Substantia nigra (tissue), 51 donors: ENCODE measurements at places on chromosomes 3 and 15.

DNA sequence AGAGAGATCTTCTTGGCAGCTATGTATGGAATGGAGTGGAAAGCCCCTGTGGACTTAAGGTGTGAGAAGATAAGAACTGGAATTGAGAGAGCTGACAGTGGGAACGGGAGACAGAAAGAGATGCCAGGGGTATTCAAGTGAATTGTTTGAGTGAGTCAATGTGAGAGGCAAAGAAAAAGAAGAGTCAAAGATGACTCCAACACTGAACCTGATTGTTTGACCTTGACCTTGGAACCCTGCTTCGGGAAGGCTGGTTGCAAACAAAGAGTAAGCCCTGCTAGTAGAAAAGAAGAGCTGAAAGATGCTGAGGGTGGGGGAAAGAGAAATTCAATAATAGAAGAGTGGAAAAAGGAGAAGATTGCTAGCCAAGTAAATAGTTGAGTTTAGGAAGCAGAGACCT lies 238.6 kb downstream of the BBX start:
- DNase-seq = no peak

DNA sequence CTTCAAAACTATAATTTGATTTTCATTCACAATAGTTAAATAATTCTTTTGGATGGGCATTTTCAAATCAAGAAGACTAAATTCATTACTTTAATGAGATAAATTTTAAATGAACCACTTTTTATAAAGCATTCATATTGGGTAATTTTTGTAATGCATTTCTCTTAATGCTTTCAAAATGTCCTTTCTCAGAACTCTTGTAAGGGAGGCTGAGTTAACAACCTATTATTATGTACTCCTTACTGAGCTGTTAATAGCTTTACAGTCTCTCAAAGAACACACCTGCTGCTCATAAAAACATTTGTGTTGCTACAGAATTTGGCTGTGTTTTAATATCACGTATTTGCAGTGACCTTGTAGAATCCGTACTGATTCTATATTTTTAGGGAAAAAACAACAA lies 334.0 kb upstream of the ARL6 start:
- no peak for DNase-seq

DNA sequence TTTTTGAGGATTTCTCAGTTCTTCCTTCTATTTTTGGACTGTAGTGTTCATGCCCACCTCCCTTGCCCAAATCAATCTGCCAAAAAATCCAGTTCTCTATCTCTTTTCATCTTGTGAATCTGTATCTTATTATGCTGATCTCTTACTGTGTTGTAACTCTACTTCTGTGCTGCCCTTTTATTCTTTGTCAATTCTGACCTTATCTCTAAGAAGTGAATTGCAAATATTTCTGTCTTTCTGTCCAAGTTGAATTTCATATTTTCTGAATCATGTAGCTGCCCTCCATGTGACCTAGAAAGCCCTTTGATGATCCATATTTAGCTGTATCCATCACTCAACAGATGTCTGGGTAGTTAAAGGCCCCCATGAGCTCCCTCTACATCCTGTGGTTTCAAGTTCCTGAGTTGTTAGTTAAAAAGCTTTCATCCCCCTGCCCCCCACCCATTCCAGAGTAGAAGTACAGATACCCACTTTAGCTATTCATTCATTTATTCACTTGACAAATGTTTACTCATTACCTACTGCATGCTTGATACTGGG lies 33.6 kb upstream of the ETV5 start:
- DNase-seq = no peak

GRCh38 chr15:77081971-77082370 lies 11.1 kb upstream of the TSPAN3 start:
- DNase-seq = no peak

DNA sequence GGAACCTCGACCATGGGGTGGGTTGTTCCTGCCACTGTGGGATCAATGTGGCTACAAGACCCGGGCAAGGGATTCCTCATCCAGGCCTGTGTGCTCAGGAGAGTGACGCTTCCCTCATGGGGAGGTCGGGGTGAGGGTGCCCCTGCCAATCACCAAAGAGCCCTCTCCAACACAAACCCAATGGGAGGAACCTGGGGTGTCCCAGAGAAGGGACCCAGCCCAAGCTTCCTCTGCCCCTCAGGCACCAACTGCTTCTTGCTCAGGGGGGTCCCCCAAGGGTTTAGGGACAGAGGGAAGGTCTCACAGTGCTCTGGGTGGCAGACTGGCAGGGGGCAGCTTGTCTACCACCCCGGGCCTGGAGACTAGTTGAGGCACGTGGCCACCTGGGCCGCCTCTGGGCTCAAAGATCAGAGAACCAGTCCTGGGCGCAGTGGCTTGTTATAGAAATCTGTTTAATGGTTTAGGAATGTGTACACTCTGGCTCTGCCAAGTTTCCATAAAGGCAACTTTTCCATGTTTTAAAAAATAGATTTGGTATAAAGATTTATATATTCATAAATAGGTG lies 26.6 kb downstream of the GP9 start:
- DNase-seq = no peak

DNA sequence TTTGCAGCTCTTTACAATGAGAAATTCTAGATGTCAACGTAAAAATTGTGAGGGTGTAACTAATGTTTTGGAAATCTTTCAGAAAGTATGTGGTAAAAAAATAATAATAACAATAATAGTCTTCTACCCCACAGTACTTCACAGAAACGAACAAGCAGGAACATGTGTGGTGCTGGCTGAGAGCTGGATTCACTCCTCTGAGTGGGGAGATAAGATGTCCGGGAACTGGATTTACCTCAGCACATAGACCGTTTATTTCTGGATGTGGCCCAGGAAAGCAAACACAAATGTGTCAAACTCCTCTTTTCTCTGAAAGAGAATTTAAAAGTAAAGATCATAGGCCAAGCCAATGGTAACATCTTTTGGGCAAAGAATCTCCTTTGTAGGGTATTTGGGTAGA lies 103.4 kb downstream of the SLC49A4 start:
- no peak for DNase-seq

DNA sequence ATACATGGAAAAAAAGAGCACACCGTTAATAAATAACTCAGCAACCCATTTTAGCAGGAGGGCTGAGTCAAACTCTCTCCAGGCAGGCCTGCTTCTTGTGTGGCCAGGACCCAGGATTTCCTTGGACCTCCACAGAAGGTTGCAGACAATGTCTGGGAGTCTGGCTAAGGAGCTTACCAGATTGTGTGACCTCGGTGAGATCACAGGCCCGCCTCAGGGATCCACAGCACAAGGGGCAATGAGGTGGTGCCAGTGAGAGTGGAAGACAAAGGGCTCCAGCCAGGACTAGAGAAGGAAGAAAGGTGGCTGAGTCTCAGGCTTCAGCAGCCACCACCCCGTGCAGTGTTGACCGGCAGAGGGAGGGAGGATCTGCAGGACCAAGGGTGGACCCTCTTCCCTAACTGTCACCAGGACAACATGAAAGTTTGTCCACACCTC lies 32.2 kb upstream of the SEC22A start:
- no peak for DNase-seq

- DNase-seq = no peak
These were observed 184.0 kb downstream of the GOLGA6L6 start for GRCh38 chr15:20357481-20358065.
